EL (cell line): ENCODE measurements at places on chromosomes 2 and 18.
A peak's percentile ranks its signal among the peaks of the same experiment; 100 is the strongest.

DNA sequence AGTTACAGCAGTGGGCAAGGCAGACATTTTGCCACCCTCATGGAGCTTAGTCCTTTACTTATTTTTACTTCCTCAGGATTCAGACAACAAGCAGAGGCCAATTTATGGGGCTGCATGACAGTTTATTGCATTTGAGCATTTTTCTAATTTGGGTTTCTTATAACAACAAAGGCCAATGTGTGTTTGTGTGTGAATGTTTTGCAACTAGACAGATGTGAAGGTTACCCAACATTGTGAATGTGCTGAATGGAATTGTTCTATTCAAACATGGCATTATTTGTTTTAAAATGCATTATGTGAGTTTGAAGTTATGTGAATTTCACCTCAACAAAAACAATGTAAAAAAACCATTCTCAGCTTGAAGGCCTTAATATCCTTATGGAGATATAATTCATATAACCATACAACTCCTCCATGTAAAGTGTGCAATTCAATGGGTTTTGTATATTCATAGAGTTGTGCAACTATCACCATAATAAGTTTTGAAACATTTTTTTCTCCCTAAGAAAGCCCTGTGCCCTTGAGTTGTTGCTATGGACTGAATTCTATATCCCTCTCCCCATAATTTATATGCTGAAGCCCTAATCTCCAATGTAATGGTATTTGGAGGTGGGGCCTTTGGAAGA, 57.3 kb downstream of the CCDC195 start:
- peak; percentile 29 for DNase-seq

- no peak for DNase-seq
Observed at GRCh38 chr2:151857650-151858049, 29.4 kb upstream of the ARL5A start.

GRCh38 chr2:85212841-85213240, 79.6 kb downstream of the TCF7L1 start:
- DNase-seq = no peak

DNA sequence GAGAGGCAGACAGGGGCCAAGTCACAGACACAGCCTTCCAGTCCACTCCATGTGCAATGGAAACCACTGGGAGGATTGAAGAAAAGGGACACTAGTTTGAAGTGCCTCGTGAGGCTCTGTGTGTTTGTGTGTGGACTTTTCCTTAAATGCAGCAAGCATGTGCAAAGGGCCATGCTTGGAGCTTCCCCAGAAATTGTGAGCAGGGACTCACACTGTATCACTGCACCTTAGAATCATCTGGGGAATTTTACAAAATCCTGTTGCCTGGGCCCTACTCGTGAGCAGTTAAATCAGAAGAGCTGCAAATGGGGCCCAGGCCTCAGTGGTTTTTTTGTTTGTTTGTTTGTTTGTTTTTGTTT, 137.8 kb downstream of the TRIM43 start:
- DNase-seq = no peak

DNA sequence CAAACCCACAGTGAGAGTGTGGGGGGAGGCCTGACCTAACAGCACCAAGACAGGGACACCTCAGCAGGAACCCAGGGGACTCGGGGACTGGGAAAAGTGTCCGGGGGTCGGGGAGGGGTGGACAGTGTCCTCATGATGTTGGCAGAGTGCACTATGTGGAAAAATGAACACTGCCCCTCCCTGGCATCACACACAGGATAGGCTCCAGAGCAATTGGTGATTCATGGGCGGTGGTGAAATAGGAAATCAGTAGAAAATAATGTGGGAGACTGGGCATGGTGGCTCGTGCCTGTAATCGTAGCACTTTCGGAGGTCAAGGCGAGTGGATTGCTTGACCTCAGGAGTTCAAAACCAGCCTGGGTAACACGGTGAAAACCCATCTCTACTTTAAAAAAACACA, 3.6 kb upstream of the ANO7 start:
- no peak for DNase-seq

DNA sequence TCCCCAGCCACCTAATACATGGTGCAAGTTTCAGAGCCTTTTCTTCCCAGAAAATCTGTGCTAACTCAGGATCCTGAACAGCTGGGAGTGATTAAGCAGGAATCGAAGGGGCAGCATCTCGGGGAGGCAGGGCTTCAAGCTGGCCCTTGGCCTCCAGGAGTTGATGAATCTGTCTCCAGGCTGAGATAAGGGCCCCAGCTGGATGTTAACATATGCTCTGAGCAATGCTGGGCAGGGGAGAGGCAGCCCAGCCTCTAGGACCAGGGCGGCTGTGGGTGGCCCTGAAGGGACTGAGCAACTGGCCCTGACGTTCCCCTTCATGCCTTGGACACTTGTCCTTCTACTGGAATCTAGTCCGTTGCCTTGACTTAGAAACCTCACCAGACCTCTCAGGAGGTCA, 84.1 kb upstream of the EPC2 start:
- peak; percentile 15 for DNase-seq

DNA sequence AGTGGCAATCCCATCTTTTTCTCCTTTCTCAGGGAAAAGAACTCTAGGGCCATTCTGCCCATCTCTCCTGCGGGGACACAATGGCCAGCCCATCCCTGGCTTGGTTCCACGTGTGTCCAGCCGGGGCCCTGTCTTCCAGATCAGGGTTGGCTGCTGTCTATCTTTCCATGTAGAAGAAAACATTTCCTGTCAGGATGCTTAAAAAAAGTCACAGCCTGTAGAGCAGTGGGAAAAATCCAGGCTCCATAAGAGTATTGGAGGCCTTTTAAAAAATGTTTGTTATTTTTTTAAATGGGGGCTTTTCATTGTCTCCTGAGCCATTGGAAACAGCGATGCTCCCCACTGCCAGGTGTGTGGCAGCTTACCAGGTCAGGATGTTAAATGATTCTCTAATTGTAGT, 105.6 kb downstream of the TGFA start:
- no peak for DNase-seq

DNA sequence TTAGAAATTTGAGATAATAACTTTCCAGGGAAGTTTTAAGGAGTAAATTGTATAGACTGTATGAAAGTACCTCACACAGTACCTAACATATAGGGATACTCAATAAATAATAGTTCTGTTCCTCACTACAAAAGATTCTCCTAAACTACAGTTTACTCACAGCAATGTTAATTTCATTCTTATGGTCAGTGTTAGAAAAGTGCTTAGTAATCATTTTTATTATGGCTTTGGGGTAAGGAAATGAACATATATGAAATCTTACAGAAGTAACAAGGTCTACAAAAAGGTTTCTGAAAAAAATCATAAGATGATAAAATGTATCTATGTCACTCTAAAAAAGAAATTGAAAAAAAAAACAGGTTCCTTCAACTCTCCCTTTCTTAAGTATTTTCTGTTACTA, 67.2 kb downstream of the IKZF2 start:
- DNase-seq = no peak

GRCh38 chr2:197560146-197560665, 44.3 kb downstream of the MOB4 start:
- DNase-seq = no peak

GRCh38 chr2:217609952-217610351, 392.8 kb downstream of the TNS1 start:
- DNase-seq = no peak

GRCh38 chr2:175414882-175415487, 233.5 kb upstream of the ATP5MC3 start:
- peak; percentile 72 for DNase-seq

GRCh38 chr2:228180181-228181097, 1.0 kb downstream of the SPHKAP start:
- DNase-seq = peak; percentile 51

DNA sequence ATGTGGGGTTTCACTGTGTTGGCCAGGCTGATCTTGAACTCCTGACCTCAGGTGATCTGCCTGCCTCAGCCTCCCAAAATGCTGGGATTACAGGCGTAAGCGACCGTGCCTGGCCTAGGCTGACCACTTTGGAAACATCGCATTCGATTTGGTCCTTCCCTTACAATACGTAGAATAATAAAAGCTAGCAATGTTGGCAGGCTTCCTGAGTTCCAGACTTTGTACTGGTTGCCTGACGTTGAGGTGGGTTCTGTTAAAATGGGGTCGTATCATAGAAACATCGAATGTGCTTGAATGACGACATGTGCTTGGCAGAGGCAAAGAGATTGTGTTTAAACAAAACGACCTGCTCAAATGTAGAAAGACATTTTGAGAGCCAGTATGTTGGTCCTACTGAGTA, 56.1 kb downstream of the LTBP1 start:
- no peak for DNase-seq

DNA sequence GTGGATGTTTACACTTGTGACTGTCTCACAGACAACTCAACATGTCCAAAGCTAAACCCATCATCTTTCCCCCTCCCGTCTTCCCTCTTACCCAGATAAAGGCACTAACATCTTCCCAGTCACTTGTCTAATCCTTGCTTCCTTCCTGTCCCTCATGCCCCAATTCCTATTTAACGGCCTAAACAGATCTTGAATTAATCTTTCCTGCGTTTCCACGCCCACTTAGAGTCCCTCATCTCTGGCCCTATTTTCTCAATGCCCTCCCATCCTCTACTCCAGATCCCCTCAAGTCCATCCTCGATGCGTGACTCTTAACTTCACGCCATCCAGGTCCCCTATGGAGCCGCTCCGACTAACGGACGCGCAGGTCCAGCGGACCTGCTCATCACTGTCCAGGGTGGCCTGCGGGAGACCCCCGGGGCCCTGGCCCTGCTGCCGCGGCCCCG, 682 bp upstream of the SCLY start:
- DNase-seq = peak; percentile 40

- no peak for DNase-seq
Observed at GRCh38 chr2:144459937-144460336, 60.0 kb downstream of the ZEB2 start.

DNA sequence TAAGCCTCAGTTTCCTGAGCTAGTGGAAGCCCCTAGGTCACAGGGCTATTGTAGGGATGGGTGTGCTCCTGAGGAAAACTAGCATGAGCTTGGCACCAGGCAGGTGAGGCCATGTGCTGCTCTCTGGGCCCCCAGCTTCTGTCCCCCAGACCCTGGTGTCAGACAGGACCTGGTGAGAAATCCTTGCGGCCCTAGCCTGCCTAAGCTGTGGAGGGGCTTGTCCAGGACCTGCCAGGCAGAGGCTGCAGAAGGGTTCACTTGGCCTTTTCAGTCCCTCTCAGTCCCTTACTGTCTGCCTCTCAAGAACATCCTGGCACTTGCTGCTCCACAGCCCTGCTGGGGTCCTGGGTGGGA, 58.4 kb downstream of the ZFP36L2 start:
- DNase-seq = no peak

- no peak for DNase-seq
Observed at GRCh38 chr2:199602896-199603717, 145.4 kb upstream of the SATB2 start.

DNA sequence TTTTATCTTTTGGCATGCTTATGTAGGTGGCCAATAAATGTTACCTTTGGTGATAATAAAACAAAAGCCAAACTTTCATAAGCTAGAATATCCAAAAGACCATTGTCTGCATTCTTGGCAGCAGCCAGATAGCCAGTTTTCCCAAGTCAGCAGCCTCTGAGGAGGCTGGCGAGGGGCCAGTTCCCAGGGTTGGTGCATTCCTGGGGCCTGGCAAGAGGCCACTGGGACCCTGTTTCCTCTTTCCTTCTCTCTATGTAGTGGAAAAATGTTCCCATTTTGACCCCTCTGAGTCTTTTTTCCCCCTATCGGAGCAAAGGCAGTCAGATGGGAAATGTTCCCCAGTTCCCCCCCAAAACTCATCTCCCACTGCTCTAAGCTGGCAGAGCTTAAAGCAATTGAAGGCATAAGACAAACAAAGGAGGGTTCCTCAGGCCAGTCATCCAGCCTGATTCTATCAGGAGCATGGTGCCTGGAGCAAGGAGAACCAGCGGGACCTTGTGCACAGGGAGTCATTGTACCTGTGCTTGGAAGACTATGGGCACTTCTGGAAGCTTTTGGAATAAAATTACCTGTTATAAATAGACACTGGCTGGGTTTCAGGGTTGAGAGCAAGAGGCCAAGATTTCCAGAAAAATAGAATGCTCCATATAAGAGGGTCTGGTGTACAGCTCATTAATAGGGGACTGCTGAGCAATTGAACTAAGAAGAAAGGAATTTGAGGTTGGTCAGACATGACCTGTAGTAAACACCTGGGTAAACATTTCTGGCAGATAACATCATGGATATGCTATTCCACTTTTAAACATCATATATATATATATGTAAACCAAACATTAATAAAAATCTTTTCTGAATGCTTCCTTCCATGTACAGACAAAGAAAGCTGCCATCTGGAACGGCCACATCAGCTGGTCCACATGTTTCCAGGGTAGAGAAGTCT, 63.4 kb downstream of the NCKAP5 start:
- DNase-seq = peak; percentile 67

DNA sequence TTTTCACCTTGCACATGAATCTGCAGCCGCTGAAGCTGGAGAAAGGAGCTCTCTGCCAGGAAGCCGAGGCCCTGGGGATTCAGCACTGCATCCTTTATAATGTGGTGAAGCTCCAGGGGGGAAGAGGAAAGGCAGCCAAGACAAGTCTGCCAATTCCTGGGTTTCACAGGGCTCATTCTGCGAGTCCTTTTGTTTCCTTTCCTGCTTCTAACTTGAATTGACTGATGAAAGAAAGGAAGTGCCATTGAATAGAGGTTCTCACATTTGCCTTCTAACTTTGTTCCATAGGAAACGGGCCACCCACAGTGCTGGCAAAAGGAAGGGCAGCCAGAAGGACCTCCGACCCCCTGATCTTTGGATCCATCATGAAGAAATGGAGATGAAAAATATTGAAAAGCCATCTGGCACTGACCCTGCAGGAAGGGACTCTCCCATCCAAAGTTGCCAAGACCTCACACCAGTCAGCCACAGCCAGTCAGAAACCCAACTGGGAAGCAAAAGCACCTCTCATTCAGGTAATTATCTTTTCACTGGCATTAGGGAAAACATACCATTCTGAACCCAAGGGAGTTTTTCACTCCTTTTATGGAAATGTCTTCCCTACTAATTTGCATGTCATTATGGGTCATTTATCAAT, 765.4 kb downstream of the MBD2 start:
- no peak for DNase-seq

- peak; percentile 50 for DNase-seq
Observed at GRCh38 chr18:29874519-29875098, 1167.9 kb downstream of the DSC3 start.

GRCh38 chr2:197883354-197884032, 79.1 kb downstream of the PLCL1 start:
- DNase-seq = peak; percentile 67

DNA sequence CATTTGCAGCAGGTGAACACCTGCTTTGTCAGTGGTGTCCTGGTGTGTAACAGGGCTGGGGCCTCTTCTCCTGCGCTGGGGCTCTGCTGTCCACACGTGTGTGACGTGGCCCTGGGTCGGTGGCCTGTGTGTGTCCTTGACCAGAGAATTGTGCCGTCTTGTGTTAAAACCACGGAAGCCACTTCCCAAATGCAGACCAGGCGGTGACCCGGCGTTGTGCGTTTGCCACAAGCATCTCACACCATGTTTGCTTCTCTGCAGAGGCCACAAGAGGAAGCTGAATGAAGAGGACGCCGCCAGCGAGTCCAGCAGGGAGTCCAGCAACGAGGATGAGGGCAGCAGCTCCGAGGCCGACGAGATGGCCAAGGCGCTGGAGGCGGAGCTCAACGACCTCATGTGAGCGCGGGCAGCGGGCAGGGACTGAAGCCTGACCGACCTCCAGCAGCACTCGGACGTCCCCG, 44.3 kb upstream of the KCNG2 start:
- DNase-seq = no peak

- DNase-seq = no peak
Observed at GRCh38 chr2:240121675-240122074, 14.4 kb downstream of the COPS9 start.

- no peak for DNase-seq
Observed at GRCh38 chr18:44851856-44852621, 171.4 kb downstream of the SETBP1 start.

GRCh38 chr2:94986392-94986963, 39.0 kb upstream of the MAL start:
- DNase-seq = peak; percentile 62
